ENCODE measurements at places on chromosomes 1 and 21.

DNA sequence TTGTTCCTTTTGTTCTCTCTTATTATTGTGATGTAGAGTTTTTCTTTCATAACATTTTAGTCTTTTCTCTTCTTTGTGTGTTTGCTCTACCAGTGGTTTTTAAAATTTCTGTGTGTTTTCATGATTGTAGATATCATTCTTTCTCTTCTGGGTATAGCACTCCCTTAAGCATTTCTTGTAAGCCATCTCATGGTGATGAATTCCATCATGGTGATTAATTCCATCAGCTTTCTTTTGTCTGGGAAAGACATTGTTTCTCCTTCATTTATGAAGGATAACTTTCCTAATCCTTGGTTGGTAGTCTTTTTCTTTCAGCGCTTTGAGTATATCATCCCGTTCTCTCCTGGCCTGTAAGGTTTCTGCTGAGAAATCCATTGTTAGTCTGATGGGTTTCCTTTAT lies 22.7 kb downstream of the CD55 start:
- no peak for DNase-seq

DNA sequence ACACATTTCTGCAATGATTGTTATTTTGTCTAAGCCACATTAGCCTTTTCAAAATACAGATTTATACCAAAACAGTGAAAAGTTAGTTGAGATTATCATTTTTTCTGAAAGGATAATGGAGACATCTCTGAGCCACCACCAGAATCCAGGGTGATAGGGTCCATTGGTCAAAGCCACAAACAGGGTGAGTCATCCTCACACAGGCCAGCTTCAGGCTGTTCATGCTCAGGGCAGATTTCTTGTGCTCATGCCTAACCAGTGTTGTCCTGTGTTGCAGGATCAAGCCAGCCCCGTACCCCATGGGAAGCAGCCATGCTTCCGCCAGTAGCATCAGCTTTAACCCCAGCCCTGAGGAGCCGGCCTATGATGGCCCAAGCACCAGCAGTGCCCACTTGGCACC lies 13.4 kb downstream of the ELOA start:
- no peak for DNase-seq

DNA sequence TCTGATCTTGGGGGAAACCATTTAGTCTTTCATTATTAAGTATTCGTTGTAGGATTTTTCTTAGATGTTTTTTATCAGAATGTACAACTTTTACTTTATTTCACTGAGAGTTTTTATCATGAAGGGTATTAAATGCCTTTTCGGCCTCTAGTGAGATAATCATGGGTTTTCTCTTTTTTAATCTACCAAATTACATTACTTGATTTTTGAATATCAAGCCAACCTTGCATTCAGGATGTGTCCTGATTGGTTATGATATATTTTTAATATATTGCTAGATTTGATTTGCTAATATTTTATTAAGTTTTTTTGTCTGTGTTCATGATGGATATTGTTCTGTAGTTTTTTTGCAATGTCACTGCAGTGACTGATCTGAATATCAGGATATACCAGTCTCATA lies 9.4 kb downstream of the NUF2 start:
- DNase-seq = no peak

DNA sequence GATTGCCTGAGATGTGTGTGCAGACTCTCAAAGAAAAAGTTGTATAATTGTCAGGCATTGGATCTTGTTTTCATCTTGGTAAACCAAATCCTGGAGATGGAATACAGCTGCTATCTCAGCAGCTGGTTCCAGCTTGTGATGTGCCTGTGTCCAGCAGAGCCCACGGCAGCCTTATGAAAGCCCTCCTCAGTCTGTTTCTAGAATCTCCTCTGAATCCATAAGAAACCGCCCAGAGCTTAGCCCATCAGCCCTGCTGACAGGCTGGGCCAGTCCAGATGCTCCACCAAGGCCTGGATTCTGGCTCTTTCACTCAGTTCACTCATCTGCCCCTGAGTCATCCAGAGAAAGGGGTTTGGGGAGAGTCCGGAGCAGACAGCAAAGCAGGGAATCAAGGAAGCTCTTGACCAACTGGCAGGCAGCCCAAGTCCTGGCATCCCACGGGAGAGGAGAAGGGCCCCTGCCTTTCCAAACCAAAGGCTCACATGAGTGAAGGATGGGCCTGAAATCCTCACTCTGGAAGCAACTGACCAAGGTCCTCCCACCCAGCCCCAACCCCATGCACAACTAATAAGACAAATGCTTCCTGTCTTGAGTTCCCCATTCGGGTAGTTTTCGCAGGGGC lies 45.7 kb downstream of the NAV1 start:
- DNase-seq = no peak

DNA sequence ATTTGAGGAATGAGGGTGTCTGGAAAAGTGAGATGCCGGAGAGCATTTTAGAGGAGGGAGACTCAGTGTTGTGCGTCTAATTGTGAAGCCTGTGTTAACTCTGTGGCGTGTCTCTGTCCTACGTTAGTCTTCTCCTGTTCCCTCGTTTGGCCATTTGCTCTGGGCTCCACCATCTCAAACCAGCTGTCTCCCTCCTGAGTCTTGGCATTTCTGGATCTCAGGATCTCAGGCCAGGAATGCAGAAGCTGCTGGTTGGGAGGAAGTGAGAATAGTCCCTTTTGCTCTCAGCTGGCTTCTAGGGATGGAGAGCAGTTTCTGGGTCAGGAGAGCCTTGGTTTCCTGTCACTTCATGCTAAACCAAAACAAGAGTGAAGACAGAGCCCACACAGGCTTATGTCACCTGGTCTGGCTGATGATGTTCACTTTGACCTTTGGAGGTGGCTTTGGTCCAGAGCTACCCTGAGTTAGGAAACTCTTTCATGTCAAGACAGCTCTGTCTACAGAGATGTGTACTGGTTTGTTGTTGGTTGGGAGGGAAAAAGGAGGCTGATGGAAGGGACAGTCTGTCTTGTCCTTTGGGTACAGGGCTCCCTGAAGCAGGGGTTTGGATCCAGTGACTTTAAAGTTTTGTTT lies 859 bp downstream of the NFASC start:
- no peak for DNase-seq

DNA sequence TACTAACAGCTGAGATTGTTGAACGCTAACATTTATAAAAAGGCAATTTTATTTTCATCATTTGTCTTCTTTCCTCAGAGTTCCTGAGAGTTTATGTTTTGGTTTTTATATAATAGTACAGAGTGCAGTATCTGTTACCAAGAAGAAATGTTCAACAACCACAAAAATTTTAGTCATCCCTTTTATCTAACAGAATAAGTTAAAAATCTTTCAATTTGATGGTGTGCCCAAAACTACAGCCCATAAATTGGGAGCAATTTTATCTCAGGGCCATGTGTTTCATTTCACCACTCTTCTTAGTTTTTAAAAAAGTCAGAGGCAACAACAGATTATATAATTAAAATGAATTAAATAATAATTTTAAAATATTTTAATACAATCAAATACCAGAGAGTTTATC lies 37.1 kb downstream of the NEXN start:
- no peak for DNase-seq

GRCh38 chr21:41897700-41898099 lies 18.6 kb upstream of the PRDM15 start:
- DNase-seq = no peak

- no peak for DNase-seq
Measured at GRCh38 chr1:111577814-111578213, 41.8 kb upstream of the RAP1A start.

DNA sequence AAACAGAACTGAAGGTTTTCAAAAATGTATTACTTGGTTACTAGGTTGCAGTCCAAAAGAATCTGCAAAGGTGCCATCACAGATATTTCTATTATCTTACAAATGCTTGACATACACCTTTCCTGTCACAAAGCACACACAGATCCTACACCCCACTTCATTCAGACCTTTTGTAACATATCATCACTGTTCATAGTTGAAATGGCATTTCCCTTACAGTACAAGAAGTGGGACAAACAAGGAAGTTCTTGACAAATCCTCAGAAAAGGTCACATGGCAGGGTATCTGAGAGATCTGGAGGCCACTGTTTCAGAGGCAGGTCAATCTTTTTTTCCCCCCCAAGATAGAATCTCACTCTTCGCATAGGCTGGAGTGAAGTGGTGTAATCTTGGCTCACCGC lies 21.3 kb downstream of the TOR1AIP2 start:
- no peak for DNase-seq

GRCh38 chr1:111197598-111198284 lies 2.7 kb downstream of the DENND2D start:
- DNase-seq = no peak

DNA sequence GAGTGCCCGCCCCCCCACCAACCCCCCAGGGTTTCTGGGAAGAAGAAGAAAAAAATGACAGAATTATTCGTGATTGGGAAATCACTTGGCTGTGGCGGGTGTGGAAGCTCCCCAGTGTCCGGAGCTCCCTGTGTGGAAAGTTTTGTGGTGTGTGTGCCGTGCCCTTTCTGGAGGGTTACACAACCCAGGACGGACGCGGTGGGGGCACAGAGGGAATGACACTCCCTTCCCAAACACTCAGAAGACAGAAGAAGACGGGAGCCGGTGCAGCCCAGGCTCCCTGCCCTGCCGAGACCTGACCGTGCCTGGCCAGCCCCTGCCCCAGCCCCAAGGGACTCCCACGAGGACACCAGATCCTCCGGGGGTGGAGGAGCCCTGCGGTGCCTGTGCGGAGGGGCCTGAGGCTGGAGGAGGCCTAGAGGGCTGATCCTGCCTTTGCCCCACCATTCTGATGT lies 33.0 kb upstream of the ADARB1 start:
- no peak for DNase-seq

DNA sequence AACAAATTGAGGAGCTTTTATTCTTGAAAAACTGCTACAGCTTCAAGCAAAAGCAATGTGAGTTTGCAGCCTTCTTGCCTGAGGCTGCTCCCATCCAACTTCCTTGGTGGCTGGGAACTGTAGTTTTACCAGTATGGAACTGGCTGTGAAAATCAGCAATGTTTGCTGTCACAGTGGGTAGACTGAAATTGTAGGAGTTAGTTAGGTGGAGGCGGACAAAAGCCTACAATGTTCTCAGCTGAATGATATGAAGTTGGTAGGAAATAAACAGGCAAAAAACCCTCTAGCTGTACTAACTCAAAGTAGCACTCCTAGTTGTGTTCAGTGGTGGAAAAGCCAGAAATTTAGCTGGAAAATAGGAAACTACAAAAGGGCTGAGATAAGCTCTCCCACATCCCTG lies 18.5 kb downstream of the HAX1 start:
- DNase-seq = no peak

GRCh38 chr1:156245451-156246232 lies 2.2 kb downstream of the PAQR6 start:
- no peak for DNase-seq

- DNase-seq = no peak
Measured at GRCh38 chr1:100387657-100388350, 35.5 kb downstream of the CDC14A start.

DNA sequence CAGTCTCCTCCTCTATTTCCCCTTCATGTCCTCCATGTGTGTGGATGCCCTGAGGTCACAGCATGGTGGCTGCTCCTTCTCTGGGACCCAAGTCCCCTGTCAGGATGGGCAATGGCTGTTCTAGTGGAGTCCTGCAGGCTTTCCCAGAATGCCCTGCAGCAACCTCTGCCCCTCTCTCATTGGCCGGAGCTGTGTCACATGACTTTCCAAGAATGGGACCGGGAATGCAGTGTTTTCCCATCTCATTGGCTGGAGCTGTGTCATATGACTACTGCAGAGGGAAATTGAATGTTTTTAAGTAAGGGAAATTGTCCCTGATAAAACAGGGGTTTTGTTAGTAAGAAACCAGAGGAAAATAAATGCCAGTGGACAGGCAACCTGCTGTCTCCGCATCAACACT lies 365.9 kb downstream of the PTPRU start:
- no peak for DNase-seq

DNA sequence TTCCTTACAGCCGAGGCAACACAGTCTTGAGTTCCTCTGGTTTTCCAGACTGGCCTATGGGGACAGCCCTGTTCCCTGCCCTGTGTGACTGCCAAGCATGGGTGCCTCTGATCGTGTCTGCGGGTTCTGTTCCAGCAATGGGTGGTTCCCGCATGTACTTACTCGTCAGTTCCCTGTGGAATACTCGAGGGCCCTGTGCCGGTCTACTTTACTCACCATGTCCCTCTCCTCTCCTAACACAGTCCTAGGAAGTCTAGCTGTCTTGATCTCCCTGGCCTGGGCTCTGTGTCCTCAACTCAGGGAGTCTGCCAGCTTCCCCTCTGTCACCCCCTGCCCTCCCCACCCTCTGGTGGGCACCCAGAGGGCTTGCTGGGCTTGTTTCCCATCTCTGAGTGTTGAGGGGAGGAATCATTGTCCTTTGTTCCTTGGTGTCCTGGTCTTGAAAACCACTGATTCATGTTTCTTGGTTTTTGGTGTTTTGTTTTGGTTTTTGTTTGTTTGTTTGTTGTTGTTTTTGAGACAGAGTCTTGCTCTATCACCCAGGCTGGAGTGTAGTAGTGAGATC lies 36.0 kb downstream of the TRAPPC10 start:
- DNase-seq = no peak

GRCh38 chr1:234911787-234912186 lies 216.8 kb downstream of the TOMM20 start:
- no peak for DNase-seq

- no peak for DNase-seq
Measured at GRCh38 chr1:210301615-210302000, 27.1 kb upstream of the HHAT start.

DNA sequence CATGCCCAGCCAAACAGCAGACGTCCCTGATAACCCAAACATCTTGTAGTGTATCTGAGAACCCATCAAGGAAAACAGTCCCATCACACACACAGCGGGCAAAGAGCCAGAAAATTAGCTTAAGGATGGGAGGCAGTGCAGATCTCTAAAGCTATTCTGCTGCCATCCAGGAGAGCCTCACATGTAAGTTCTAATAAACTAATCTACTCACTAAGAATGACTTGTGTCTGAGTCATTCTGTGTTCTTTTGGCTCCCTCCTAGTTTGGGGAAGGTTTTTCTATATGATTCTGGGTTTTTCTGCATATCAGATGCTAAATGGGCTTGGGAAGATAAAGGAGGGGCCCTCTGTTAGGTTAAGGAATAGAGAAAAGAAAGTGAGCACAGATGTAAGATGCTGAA lies 162.8 kb downstream of the HUNK start:
- DNase-seq = no peak

DNA sequence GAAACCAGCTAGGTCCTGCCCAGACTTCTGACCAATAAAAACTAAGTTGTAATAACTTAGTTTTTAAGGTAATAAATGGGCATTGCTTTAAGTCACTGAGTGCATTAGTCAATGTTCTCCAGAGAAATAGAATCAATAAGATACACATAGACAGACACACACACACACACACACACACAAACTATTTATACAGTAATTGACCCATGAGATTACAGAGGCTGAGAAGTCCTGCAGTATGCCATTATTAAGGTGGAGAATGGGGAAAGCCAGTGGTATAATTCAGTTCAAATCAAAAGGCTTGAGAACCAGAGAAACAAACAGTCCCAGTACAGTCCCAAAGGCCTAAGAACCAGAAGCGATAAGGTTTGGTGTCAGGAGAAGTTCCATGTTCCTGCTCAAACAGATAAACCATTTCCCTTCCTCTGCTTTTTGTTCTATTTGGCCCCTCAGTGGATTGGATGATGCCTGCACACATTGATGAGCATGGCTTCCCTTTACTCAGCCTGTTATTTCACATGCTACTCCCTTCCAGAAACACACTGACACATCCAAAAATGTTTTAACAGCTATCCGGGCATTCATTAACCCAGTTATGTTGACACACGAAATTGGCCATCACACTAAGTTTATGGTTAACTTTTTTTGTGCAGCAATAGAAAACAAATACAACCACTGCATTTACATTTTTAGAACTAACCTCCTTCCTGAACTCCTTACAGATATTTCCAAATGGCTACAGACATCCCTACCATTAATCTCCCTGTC lies 828.2 kb upstream of the NCAM2 start:
- DNase-seq = no peak
